ENCODE measurements at places on chromosomes 5 and 9.

DNA sequence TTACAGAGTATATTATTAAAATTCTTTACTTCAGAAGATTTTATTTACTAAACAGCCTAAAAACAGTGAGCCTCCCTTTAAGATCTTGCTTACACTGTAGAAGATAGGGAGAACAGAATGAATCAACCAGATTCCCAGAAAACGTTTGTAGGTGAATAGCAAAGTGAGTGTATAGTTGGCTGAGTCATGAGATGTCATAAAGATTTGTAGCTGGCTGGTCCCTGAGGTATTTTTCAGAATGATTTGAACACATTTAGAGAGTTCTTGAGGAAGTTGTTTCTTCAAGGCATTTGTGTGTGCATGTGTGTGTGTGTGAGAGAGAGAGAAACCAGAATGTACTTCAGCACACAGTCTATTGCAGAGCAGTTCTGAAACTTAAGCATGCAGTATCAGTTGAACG, 159.4 kb upstream of the PRR16 start:
- no peak for DNase-seq

DNA sequence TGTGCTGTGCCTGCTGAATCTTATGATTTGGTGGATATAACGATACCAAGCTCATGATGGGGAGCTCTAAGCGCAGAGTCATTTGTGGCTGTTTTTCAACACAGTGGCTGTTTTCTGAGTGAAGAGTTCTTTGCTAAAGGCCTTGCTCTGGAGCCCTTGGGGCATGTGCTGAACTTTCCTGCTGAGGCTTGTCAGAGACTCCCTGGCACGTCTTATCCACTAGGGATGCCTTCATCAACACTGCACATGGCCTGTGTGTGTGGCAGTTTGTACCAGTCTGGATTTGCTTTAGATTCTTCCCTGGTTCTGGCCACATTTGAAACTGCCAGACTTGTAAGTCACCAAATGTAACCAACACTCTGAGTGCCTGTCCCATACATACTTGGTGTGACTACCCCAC, 188.2 kb downstream of the DMRT2 start:
- DNase-seq = no peak

DNA sequence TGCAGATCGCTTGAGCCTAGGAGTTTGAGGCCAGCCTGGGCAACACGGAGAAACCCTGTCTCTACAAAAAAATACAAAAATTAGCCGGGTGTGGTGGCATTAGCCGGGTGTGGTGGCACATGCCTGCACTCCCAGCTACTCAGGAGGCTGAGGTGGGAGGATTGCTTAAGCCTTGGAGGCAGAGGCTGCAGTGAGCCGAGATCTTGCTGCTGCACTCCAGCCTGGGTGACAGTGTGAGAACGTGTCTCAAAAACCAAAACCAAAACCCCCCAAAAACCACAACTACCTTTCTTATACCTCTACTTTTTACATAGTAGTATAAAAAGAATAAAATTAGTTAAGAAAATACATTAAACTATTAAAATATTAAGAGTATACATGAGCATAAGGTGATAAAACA, 121.2 kb downstream of the RAPGEF6 start:
- DNase-seq = no peak

- DNase-seq = no peak
These were observed 545.8 kb upstream of the ARRDC3 start for GRCh38 chr5:91928754-91929521.

- no peak for DNase-seq
These were observed 19.5 kb downstream of the NCS1 start for GRCh38 chr9:130191749-130192120.

- DNase-seq = no peak
These were observed 216.1 kb downstream of the MEF2C start for GRCh38 chr5:88666761-88667495.

GRCh38 chr5:178307267-178308045, 74.9 kb upstream of the PHYKPL start:
- DNase-seq = no peak

DNA sequence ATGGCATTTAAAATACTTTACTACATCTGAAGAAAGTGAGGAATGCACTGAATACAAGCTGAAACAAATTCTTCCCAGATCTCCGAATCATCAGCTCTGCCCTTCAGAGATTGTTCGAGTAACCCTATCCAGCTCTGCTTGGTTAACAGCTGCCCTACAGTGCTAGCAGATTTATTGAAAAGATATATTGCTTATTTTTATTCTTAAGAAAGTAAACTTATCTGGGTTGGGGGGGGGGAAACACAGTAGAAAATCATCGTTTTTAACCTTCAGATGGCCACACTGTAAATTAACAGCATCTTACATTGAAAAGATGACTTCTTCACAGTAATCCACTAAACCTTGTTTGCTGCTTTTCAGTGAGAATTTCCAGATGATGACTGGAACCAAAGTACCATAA, 210.8 kb downstream of the NFIB start:
- DNase-seq = no peak

GRCh38 chr9:106560540-106560939, 302.4 kb upstream of the ZNF462 start:
- no peak for DNase-seq
